ENCODE measurements at places on chromosomes 5 and 9.

DNA sequence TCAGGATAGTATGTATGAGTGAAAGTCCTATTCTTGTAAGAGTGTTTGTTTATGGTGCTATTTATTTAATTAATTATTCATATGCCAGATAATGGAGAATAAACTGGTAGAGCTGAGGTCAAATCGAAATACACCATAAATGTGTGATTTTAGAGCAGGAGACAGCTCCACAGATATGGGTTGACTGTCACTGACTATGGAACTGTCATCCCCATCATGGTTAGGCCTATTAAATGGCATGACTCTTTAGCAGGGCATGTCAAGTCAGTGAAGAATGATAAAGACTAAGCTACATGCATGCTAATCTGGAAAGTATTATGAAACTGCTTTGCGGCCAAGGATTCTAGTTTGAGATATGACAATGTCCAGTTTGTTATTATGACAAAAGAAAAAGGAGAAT is 658.6 kb downstream of the ISL1 start:
- no peak for DNase-seq

GRCh38 chr9:89753472-89754055 is 148.8 kb downstream of the GADD45G start:
- no peak for DNase-seq

DNA sequence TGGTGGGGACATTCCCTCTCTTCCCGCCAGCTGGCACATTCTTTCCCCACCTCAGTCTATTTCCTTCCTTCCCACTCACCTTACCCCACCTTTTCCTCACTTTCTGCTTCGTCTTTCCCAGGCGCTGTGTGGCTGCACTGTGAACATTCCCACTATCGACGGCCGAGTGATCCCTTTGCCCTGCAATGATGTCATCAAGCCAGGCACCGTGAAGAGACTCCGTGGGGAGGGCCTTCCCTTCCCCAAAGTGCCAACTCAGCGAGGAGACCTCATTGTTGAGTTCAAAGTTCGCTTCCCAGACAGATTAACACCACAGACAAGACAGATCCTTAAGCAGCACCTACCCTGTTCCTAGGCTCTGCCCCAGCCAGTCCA is 7.3 kb downstream of the DNAJB5 start:
- DNase-seq = no peak

GRCh38 chr9:131228988-131229387 is 47.3 kb downstream of the FAM78A start:
- no peak for DNase-seq

- peak; percentile 37 for DNase-seq
These were observed 909 bp downstream of the NDFIP1 start for GRCh38 chr5:142109331-142110045.

DNA sequence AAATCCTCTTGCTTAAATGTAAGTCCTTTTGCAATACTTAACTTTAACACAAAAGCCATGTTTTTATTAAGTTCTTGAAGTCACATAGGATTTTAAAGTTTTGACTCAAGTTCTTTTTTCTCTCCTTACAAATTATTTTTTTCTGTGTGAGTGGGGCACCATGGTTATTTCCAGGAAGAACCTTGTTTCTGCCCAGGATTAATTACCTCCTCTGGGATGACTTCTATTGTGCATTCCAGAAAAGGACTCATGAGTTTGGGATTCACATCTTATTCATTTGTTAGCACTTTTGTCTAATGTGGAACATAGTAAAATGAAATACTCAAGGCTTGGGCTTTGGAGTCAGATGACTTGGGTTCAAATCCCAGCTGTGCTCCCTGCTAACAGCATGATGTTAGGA is 421.4 kb upstream of the WWC1 start:
- DNase-seq = no peak

DNA sequence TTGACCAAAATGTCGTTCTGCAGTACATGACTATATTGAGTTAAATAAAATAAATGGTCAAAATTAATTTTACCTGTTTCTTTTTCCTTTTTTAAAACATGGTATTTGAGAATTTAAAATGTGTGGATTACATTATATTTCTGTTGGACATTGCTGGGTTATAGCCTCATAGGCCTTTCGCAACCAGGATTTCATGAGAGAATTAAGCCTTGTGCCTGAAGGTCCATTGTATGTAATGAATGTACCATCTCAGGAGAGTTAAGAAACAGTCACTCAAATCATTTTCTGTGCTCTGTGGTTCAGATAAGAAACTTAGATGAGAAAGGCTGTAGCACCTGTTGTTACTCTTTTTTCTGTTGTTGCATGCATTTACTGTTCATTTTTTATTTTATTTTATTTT is 103.5 kb downstream of the ANGPTL2 start:
- no peak for DNase-seq

DNA sequence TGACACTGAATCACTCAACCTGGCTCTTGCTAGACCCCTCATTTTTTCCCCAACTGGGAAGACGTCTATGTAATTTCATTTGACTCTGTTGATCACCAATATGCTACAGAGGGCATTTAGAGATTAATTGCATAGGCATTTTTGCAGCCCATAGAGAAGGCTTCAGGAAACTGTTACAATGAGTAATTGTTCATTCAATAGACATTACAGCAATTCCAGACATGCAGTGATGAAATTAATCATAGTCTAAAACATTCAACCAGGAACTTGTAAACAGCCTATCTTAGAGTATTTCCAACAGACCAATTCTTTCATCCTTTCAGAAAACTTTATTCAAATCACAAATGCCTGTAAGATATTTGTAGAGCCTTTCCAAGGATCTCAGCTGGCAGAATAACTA is 122.3 kb downstream of the MARCHF11 start:
- DNase-seq = no peak

DNA sequence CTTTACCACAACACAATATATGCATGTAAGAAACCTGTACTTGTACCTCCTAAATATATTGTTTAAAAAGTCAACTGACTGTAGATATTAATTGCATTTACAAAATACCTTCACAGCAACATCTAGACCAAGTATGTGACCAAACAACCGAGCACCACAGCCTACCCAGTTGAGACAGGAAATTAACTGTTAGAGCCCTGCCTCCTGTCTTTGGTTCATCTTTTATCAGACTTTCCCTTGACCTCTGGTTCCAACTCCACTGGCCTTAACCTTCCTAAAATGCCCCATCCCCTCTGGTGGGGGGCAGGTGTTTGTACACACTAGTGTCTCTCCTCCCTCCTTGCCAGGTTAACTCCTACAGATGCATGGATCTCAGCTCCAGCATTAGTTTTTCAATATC is 155.0 kb upstream of the PANK3 start:
- DNase-seq = no peak

- DNase-seq = no peak
These were observed 49.2 kb downstream of the NACC2 start for GRCh38 chr9:136045595-136046553.

Data from stimulated activated CD4-positive, alpha-beta T cell treated with anti-CD3 and anti-CD28 coated beads, Interleukin-4, amount 100 ng/mL, for 48 hours (primary cell).